ENCODE measurements at places on chromosomes 2 and 18.
A peak's percentile ranks its signal among the peaks of the same experiment; 100 is the strongest.

GRCh38 chr2:237293978-237294377 is 120.0 kb downstream of the COL6A3 start:
- DNase-seq: no peak

- DNase-seq: peak; percentile 25
Observed at GRCh38 chr18:44699572-44700261, 19.0 kb downstream of the SETBP1 start.

- DNase-seq: no peak
Observed at GRCh38 chr2:237590272-237591140, at the start of gene RAB17. Gene RAB17, minus strand, starts transcription at chr2:237590734. Its CDS starts 4,580 bp downstream, at chr2:237586154.

DNA sequence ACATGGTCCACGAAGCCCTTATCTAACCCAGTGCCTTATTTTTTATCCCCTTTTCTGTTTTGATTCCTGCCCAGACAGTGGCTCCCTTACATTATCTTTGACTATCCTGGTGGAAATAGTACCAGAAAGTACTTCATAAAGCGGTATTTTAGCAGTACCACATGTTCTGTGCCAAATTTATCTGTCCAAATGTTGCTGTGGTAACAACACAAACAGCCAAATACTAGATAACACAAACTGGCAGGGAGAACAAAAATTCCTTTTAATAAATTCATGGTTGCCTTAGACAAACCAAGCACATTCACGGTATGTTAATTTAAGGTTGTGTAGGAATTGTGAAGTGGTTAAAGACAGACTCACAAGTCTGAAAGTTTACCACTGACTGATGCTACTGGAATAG is 187.9 kb upstream of the LHCGR start:
- no peak for DNase-seq

DNA sequence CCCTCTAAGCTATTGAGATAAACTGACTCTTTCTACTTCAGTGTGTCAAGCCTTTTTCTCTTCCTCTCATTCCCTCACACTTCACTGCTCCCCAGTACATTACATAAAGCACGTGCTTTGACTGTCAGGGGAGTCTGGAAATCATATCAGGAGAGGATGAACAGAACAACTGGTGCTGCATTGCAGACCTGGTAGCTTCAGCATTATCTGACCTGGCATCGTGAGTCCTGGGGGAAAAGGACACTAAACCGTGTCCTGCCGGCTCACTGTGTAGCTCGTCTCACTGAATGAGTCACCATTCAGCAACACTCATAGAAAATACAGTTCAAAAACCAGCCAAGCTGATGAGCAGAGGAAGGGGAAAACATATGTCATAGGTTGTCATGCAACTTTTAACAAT is 108.5 kb upstream of the UNC80 start:
- DNase-seq: no peak

- no peak for DNase-seq
Observed at GRCh38 chr2:161836664-161837063, 212.4 kb downstream of the SLC4A10 start.

DNA sequence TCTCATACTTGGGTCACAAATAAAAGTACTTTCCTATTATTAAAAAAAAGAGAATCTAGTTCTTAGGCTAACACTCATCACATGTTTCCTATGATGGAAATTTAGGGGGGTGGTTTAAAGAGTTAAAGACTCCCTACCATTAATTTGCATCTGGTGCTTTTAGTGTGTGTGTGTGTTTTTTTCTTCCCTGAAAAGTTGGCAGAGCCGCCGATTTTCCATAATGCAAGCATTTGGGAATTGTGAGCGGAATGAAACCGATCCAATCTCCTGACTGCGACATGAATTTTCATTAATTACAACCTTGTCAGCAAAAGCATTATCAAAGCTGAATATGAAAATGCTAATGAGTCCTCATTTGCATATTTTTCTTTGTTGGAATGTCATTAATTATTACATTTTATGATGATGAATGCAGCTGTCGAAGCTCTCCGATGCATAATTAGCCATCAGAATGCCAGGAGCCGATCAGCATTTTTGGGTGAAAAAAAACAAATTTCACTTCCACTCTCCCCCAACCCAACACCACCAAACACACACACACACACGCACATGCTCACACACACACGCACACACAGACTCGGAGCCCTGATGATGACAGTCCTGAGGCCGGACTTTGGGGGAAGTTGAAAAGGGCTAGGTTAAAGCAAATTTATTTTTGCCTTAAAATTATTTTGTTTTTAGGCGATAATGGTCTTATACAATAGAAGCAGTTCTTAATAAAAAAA is 165.4 kb downstream of the TCF4 start:
- peak; percentile 32 for DNase-seq
